ENCODE measurements at places on chromosomes 5 and 9.

DNA sequence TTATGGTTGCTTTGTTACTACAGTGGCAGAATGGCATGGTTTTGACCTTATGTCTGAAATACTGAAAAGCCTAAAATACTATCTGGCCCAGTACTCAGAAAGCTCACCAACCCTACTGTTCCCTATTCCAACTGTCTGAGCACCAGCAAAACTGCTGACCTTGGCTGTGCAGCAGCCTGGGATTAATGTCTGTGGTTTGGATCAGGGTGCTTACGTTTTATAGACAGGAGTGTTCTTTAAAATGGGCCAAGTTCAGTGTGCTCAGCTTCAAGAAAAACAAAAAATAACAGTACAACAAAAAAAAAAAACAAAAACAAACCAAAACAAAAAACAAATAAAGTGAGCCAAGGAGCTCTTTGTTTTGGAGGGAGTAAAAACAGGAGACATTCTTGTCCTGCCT lies 36.4 kb downstream of the SLC28A3 start:
- DNase-seq: no peak

DNA sequence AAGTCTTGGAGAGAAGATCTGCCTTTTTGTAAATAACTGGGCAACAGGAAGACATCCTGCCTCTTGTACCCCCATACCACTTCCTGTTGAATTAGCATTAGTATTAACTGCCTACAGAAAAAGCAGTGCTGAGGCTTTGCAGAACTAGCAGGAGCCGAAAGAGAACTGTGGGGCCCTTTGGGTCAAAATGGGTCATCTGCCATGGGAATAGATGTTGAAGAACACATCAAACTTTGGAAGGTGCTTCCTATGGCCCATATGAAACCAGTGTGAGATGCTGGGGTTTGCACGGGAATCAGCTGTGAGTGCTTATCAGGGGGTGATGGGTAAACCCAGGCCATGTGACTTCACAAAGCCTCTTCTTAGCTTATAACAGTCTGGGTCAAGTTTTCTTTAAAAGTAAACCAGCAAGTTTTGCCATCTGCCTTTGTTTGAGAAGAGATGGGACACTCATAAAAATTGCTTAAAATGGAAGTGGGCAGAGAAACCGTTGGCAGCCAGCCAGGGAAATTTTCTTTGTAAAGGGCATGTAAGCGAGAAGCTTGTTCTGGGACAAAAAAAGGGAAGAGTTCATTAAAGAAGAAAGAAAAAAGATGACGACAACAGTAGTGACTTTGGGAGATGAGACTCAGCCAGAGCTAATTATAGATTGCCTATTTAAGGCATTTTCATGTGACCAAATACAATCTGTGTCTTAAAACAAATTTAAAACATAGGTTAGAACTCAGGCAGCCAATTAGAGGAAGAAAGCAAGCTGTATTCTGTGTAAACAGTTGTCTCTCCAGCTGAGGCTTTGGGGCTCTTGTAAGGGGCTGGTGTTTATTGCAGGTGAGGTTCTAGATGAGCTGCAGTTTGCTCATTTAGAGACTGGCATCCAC lies 4.4 kb downstream of the SLC25A25 start:
- peak; percentile 34 for DNase-seq

DNA sequence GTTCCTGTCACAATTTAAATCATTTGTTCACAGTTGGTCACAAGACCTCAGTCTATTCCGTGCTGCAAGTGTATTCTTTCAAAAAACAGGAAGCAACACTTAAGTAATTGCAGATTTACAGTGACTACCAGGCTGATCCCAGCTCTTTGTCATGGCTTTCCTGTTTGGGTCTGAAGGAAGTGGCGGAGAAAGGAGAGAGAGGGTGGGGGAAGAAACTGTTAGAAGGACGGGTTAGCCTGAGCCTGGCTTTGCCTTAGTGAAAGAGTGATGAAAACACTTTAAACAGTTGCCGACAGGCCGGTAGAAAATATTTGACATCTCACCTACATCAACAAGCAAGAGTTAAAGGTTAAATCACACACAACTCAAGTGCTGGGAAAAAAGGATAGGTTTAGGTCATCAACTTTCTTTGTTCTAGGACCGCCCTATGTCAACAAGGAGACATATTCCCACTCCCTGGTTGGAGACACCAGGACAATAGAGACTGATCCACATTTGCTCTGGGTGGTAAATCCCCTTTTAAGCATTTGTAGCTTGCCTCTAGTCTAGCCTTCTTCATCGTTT lies 102.2 kb upstream of the DAB2 start:
- no peak for DNase-seq

DNA sequence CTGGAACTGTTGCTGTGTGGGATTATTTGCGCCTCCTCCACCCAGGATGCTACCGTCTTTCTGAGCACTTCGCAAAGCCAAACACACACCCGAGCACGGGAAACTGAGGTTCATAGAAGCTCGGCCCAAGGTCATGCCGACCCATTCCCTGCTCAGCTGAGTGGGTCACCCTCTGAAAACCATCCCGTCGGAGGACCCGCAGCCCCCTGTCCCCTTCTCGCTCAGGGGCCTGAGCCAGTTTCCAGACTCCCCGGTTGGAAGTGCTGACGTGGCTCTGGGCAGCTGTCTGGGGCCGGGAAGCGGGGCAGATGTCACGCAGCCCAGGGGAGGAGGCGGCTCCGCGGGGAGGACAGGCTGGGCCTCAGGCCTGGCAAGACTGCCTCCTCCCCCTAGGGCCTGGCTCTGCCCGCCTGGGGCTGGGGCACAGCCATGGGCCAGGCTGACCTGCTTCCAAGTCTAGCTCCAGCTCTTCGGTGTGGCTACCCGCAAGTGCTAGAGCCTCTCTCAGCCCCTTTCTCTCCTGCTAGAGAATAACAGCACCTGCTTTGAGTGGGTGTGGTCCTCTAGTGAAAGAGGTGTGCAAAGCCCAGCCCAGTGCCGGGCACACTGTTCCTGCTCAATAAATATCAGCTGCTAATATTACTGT lies 9.9 kb upstream of the CXXC5 start:
- no peak for DNase-seq

- DNase-seq: no peak
Measured at GRCh38 chr9:468766-469426, 254.2 kb downstream of the DOCK8 start.

All from stimulated activated CD8-positive, alpha-beta memory T cell treated with anti-CD3 and anti-CD28 coated beads, Interleukin-7, amount 100 ng/mL, for 4 hours (primary cell).